Right kidney (tissue), 9 donors: ENCODE measurements at places on chromosomes 2 and 18.

- DNase-seq: no peak
These were observed 211.2 kb downstream of the SMAD2 start for GRCh38 chr18:47719096-47719780.

DNA sequence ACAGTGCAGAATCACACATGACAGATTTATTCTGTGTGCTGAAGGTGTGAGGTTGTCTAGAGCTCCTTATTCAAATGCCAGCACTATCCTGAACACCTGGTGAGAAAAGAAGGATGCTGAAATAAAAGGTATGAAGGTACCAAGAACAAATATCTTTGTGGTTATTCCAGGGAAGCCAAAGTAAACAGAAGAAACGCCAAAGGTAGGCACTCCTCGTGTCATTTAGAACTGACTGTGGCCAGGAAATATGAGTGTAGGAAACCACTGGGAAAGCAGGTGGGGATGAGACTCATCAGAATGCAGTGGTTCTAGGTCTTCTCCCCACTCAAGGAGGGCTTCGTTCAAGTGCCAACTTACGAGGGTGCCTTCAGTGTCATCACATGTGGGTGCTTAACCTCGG, 80.8 kb downstream of the KIF5C start:
- DNase-seq: no peak

- no peak for DNase-seq
These were observed 232.0 kb downstream of the ANAPC1 start for GRCh38 chr2:111652038-111652437.

- no peak for DNase-seq
These were observed at the start of gene UPP2 for GRCh38 chr2:158101384-158101926. Gene UPP2 (plus strand): TSS chr2:158101876. CDS start chr2:158102064, 188 bp downstream.

- DNase-seq: no peak
These were observed 176.2 kb downstream of the GBX2 start for GRCh38 chr2:235992024-235992423.

DNA sequence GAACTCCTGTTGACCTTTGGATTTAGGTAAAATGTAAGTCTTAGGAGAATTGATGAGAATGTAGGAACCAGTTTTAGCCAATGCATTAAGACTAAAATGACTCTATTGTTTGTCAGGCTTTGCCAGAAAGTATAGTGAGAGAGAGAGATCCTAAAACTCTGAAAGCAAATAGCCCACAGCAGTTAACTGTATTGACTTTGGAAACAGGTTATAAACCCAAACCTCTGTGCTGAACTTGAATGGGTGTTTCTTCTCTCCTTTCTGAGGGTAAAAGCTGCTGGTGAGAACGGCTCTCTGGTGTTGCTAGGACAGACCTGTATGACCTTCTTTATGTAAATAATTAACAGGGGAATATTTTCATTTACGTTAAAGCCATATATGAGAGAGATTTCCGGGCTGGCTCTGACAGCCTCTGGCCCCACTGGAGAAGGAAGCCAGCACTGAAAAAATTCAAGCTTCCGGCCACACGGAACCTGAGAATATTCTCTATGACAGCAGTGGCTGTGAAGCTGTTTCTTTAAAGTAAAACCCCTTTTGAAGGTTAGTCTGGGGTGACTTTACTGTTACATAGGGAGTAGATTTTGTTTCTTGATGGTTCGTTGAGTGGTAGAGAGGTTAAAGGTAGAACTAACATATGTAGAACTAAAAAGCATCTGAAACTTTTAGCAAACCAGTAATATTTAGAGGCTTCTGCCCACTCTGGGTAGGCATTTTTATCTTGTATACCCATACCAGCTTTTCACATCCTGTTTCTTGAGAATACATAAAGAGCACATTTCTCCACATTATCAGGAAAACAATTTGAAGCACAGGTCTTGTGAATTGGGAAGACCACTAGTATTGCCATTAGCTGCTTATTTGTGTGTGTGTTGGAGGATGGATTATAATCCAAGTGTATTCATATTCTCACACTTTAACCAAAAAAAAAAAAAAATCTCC, 123.8 kb downstream of the SPTBN1 start:
- DNase-seq: no peak

GRCh38 chr2:192901446-192901845, 706.7 kb upstream of the TMEFF2 start:
- no peak for DNase-seq
